ENCODE measurements at places on chromosomes 5 and 9. TPM values are rescaled to one million over a fixed set of nuclear protein-coding genes. Genes with fewer than 3 reads are reported as not detected.

- no peak for DNase-seq
Measured at GRCh38 chr5:16492398-16493140, 27.0 kb upstream of the ZNF622 start.

CHSY3 gene
- polyA plus RNA-seq = 3.0 TPM

NUTM2F gene
- not detected for polyA plus RNA-seq

- no peak for DNase-seq
Measured at GRCh38 chr9:91678807-91679580, 255.4 kb upstream of the NFIL3 start.

PBX3 gene
- 29.9 TPM for polyA plus RNA-seq

GRCh38 chr5:141559461-141559860 is 59.3 kb downstream of the DIAPH1 start:
- no peak for DNase-seq

DNA sequence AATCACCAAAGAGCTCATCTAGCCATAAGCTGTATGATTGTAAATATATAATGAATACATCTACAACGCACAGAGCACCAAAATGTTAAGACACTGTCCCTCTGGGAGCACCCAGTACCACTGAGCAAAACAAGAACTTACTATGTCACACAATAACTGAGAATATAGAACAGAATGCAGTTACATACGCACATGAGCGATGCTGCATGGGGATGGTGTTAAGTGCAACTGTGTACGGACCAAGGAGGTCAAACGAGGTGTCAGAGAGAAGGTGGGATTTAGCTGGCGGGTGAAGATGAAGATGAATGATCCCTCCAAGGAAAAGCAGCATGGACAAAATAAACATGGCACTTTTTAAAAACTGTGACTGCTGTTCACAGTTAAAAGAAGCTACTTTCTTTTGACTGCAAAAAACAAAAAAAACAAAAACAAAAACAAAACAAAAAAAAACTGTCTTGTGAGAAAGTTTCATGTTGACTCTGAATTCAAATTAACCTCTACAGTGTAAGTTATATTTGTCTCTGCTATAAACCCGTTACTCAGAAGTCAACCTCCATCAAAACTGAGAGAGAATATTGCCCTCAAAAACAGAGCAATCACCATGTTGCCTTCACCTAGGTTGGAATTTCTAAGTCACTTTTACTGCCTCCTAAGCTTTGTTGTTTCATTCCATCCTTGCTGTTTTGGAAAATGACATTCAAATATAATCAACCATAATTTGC is 169.6 kb upstream of the GNA14 start:
- no peak for DNase-seq

- no peak for DNase-seq
Measured at GRCh38 chr9:133779516-133780403, 41.6 kb upstream of the SARDH start.

- DNase-seq = no peak
Measured at GRCh38 chr9:123584202-123585176, 228.5 kb downstream of the CRB2 start.

Measured in renal cortex interstitium (tissue), 15 donors.